Stimulated activated CD4-positive, alpha-beta T cell treated with anti-CD3 and anti-CD28 coated beads, Interleukin-12 subunit alpha, Interleukin-12 subunit beta, amount 100 ng/mL, for 48 hours (primary cell): ENCODE measurements at places on chromosomes 1 and 21.

DNA sequence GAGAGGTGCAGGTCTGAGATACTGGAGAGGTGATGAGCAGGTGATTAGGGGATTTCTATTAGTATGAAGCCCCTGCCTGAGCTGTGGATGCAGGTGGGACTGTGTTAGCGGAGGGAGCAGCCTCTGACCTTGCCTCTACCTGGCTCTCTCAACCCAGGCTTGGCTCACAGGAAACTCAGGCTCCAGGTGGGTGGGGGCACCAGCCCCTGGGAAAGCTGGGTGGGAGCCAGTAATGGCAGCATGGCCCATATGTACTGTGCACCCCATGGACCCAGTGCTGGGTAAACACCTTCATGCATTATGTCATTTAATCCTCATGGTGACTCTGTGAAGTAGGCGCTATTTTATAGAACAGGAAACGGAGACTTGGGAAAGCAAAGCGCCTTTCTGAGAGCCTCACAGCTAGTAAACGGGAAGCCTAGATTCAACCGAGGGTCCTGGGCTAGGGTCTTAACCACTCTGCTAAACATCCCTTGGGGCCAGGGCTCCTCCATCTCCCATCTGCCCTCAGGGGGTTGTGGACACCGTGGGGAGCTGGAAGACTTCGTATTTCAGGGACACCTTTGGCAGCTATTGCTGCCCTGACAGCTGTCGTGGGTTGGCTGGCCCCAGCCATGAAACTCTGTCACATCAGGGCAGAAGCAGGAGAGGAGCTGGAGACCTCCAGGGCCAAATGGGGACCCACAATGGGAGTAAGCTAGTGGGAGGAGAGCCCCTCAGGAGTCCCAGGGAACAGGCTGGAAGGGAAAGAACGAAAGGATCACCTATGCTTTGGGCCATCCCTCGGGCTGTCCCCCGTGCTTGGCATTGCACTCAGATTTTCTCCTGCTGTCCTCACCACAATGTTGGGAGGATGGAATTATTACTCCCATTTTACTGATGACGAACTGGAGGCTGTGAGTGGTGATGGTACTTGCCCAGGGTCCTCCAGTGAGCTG lies 59.6 kb upstream of the CSF3R start:
- DNase-seq = no peak

DNA sequence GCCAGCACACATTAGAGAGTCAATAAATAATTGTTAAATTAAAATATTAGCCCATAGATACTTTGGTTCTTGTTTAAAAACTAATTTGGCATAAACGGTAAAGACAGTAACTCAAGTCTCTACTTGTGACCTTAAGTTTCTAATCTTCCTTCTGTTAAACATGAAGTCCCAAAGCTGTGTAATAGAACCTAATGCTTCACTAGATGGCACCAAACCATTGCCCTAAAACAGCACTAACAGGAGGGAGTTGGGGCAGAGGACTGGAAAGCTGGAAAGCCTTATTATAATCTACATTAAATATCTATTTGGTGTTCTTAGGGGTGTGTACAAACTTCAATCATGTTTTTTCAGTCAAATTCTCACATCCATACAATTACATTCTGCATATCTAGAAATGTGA lies 176.7 kb downstream of the OLFM3 start:
- no peak for DNase-seq

DNA sequence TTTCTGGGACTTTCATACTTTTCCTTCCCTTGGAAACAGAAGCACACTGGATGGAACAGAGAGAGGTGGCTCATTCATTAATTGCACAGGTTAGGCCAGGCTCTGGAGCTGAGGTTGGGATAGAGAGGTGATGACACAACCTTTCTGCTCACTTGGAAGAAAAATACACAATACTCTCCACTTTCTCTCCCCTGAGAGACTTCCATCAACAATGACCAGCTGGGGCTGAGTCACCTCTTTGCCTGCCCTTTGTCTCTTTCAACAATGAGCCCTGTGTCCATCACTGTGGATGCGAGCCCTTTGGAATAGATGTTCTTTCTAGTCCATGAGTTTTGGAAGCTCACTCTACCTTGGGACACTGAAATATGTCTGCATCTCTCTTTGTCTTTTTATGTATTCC lies 43.1 kb downstream of the ATP2B4 start:
- no peak for DNase-seq

DNA sequence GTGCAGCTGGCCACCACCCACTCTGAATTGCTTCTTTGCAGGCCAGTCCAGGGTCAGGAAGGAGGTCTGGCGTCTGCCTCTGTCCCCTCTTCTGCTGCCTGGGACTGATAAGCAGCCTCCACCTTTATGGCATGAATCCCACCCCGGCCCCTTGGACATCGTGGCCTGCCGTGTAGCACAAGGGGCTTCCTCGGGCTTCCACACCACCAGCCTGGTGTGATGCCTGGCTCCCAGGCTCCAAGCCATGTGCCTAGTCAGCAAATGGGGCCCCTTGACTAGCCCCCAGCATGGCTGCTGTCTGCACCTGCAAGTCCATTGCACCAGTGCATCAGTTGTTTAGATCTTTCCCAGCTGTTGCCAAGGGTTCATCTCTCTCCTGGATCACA lies 9.9 kb upstream of the ARF1 start:
- no peak for DNase-seq

GRCh38 chr1:161199506-161200139 lies 769 bp upstream of the ADAMTS4 start:
- no peak for DNase-seq

GRCh38 chr1:77133731-77134358 lies 85.4 kb downstream of the PIGK start:
- DNase-seq = no peak

DNA sequence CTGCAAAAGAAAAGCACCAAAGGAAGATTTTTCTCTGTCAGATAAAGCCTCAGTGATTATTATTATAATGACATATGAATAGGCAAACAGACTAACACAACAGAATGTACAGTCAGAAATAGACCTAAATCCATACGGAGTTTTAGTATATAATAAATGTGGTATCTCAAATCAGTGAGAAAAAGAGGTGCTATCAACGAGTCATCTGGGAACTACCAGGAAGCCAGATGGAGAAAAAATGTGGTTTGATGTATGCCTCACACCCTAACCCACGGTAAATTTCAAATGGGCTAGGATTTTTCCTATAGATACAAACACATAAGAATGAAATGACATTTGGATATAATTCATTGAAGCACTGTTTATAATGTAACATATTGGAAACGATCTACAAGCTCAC lies 110.3 kb downstream of the ODF2L start:
- DNase-seq = no peak

- no peak for DNase-seq
Measured at GRCh38 chr1:38332649-38333310, 286.2 kb upstream of the POU3F1 start.

DNA sequence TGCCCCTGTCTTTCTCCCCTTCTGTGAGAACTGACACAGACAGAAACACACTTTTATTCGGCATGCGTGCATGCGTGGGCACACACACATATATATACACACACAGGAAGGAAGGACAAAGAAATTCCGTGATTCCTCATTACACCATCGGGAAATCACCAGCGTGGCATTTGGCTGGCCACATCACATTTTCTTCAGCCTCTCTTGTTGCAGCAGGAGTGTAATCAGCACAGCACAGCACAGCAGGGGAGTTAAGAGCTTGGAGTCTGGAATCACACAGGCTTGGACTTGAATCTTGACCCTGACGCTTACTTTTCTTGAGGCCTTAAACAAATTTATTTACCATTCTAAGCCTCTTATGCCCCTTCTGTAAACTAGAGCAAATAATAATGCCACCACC lies 45.3 kb upstream of the EPHA8 start:
- no peak for DNase-seq

DNA sequence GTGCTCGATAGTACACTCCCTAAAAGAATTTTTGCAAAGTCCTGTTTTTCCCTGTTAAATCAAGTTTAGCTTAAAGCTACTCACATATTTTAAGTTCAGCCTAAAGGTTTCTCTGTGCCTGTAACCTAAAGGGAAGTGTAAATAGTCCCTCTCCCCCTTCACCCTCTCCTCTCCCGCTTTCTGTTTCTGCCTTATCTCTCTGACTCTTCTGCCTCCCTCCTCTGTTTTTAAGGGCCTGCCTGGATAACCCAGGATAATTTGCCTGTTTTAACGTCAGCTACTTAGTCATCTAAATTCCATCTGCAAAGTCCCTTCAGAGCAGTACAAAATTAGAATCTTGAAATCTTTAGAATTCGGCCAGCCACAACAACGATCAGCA lies 92.6 kb downstream of the NID1 start:
- no peak for DNase-seq

DNA sequence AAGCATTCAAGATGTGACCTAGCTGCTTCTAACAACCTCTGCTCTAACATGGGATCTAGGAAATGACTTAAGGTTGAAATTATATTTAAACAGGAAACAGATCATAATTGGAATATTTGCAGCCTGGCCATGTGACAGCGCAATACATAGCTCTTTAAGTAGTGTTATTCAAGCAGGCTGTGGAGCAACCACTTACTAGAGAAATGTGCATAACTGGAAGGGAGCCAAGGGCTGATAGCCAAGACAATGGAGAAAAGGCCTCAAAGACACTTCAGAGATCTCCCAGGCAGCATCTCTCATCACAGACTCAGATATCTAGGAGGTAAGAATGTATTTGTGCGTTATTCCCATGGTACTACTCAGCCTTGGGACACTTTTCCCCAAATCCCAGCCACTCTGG lies 823.0 kb upstream of the PRMT6 start:
- no peak for DNase-seq

- DNase-seq = no peak
Measured at GRCh38 chr1:6508154-6508815, 16.8 kb upstream of the PLEKHG5 start.

DNA sequence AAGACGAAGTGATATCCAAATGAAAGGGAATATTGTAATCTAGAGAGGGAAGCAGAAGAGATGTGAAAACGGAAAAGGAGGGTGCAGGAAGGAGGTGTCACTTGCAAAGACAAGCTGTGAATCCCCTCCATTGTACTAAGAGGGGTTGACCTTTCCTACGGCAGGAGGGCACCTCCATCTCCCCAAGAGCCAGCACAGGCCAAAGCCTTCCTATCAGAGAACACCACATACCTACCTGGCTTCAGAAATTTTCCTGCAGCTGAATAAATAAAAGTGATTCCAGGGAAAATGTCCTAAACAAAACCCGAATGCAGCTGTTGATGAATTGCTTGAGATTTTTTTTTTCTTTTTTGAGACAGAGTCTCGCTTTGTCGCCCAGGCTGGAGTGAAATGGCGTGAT lies 14.3 kb downstream of the KANK4 start:
- no peak for DNase-seq

DNA sequence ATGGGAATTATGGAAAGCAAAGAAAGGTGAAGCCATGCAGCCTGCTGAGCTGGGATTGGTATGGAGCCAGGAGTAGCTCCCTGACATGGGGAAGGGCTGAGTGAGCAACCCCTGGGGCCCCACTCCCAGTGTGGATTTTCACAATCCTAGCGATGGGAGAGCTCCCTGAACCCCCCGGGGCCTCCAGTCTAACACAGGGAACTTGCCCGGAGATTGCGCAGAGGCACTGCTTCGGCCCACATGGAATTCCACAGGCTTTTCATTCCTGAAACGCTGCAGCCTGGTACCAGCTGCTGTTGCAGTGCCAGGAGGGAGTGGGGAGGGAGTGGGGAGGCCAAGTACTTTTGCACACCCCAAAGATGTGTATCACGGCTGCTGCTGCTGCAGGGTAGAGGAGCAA lies 110.4 kb upstream of the C21orf91 start:
- DNase-seq = no peak

DNA sequence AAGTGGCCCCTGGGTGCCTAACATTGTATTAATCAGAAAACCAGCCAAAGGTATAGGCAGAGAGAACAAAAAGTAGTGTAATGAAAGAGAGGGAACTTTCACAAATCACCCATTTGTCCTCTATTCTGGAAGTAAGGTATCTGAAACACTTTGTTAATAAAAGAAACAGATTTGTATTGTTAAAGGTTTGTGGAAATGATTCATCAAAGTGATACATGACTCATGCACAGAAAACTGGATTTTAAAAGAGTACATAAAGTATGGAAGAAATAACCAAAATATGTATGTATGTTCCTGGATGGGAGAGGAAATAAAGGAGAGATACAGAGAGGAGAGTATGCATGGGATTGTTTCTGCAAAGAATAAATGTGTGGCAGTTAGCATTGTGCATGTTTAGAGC lies 126.8 kb downstream of the RGS21 start:
- DNase-seq = no peak

DNA sequence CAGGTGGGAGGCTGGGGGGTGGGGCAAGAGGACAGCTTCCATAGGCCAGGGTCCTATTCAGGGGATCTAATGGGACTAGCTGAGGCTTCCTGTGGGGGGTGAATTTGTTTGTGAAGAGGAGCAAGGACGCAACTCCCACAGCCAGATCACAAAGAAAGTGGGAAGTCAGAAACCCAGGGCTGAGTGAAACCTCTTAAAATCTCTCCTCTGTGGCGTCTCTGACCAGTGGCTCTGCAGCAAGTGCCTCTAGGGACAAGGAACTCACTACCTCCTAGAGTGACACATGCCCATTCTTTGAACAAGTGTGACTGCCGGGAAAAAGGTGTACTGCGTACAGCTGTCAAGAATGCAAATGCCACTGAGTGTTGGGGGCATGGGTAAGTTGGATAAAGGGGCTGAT lies 187.9 kb downstream of the HIVEP3 start:
- no peak for DNase-seq

DNA sequence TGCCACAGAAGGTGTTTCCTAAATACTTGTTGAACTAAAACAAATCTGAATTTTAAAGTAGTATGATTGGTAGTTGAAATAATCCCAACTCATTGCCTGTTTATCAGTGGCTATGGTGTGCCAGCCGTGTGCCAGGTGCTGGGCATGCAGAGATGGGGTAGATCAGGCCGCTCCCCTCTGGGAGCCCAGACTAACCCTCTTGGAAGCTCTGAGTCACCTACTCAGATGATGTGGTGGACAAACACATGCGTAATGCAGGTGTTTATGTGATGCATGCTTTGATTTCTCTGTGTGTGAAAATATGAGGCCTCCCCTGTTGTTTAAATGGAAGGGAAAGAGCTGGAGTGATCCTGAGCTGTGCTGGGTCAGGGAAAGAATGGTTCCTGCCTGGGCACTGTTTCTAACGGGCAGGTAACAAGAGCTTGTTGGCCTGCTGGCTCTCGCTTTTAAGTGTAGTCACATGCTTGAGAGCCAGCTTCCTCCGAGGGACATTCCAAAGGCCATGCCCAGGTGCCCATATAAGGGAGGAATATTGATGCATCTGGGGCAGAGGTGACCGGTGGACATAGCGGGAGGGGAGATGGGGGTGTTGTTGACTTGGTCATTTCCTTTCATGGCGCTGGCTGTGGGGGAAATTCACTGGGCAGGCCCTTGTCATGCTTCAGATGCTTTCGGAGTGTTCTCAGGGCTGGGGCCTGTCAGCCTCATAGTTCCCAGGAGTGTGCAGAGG lies 10.2 kb downstream of the MFN2 start:
- no peak for DNase-seq
